Temporal lobe (tissue), 4 donors: ENCODE measurements at places on chromosomes 1 and 21. TPM values are rescaled to one million over a fixed set of nuclear protein-coding genes. Genes with fewer than 3 reads are reported as not detected.

Gene SLC44A3
- 1.7 TPM for total RNA-seq

Gene ARV1
- total RNA-seq, result 10.3 TPM

Gene ATP1A4
- under 0.01 TPM for total RNA-seq

Gene AGBL4
- total RNA-seq, result 3.0 TPM

Gene RUNX3
- total RNA-seq, result under 0.01 TPM
